ENCODE measurements at places on chromosomes 5 and 9. TPM values are rescaled to one million over a fixed set of nuclear protein-coding genes. Genes with fewer than 3 reads are reported as not detected.

Gene IL13
- total RNA-seq, result not detected

Gene CARTPT
- total RNA-seq, result not detected

Gene GRIN3A
- total RNA-seq, result not detected

Gene TIMD4
- total RNA-seq, result 7.6 TPM

Gene TMEM215
- total RNA-seq, result not detected

Gene WDR36
- total RNA-seq, result 11.0 TPM

Gene C5orf15
- total RNA-seq, result 56.1 TPM

Gene PCDHA10
- 0.28 TPM for total RNA-seq

Gene PCDHGA2
- total RNA-seq, result 8.5 TPM

Gene CXCL14
- 27.5 TPM for total RNA-seq

Gene GADD45G
- 5.8 TPM for total RNA-seq

Gene MCC
- 14.6 TPM for total RNA-seq

Gene SPATA31A3
- total RNA-seq, result not detected

Gene CDKN2B-AS1
- total RNA-seq, result not detected

Gene ARHGEF39
- total RNA-seq, result 0.54 TPM

Gene LCN1
- not detected for total RNA-seq

Gene SPINK13
- total RNA-seq, result not detected

Gene GPR151
- not detected for total RNA-seq

Gene KYAT1
- 5.4 TPM for total RNA-seq

Gene SEMA6A
- 7.4 TPM for total RNA-seq

Gene HAVCR1
- total RNA-seq, result 2.0 TPM

Gene DPH7
- 36.8 TPM for total RNA-seq

Gene RRAGA
- total RNA-seq, result 47.1 TPM

Gene KCTD16
- 0.27 TPM for total RNA-seq

Gene IPO11
- total RNA-seq, result 16.5 TPM

Gene DBH
- total RNA-seq, result not detected

Gene KCNIP1
- not detected for total RNA-seq

Gene PHF24
- 0.27 TPM for total RNA-seq

Gene RPL35
- 1,079 TPM for total RNA-seq

Gene STK32A
- total RNA-seq, result 8.0 TPM

Gene INSL6
- total RNA-seq, result not detected

Gene TSPAN17
- 20.6 TPM for total RNA-seq

Gene IL17B
- 1.9 TPM for total RNA-seq

Gene REEP2
- total RNA-seq, result 8.9 TPM

Gene DMRTA1
- total RNA-seq, result not detected

Gene LRRC19
- total RNA-seq, result not detected

Gene BARHL1
- not detected for total RNA-seq

Gene POU4F3
- total RNA-seq, result not detected

Gene TMC1
- not detected for total RNA-seq

Gene SCGB3A1
- not detected for total RNA-seq

Gene ENTPD2
- total RNA-seq, result 0.95 TPM

Gene CFAP157
- total RNA-seq, result 0.27 TPM

Gene SLC25A25
- total RNA-seq, result 30.1 TPM

Gene TAF11L5
- not detected for total RNA-seq

Gene RNF183
- not detected for total RNA-seq

Gene DAB2IP
- total RNA-seq, result 104 TPM

Gene SPEF2
- total RNA-seq, result 1.9 TPM

Gene DNLZ
- 39.4 TPM for total RNA-seq

Gene TLX3
- total RNA-seq, result not detected

Gene SLC1A3
- total RNA-seq, result 67.4 TPM

All from thoracic aorta (tissue), 2 donors.